Left colon (tissue), 2 donors: ENCODE measurements at places on chromosomes 1 and 21.

DNA sequence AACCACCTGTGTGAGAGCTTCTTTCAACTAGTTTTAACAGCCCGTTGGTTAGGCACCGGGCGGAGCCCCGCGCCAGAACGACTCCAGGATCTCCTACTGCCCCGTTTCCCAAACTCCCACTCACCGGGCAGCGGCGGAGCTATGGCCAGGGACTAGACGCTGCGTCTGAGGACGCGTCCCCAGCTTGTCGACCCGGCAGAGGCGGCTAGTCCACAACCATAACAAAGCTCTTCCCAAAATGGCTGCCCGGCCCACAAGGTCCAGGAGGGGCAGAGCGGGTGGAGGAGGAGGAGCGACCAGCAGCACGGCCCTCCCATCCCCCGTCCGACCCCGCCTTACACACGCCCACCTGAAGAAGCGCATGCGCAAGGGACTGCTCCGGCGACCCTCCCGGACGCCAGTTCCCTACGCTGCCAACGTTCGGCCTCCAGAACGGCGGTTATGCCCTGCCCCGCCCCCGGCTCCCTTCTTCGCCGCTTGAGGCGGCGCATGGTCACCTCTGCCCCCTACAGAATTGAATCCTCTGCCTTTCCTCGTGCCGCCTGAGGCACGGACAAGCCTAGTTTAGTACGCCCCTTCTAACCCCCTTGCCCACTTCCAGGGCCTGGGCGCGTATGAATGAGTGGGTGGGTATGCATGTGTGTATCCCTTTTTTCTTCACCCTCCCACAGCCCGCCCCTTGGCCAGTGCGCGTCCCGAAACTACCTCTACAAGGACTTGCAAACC, at the start of gene GPBP1L1:
TSS of gene GPBP1L1 (minus strand) at position 246 of the 726 bp plus-strand sequence. CDS start 27,446 bp downstream, outside the sequence.
- peak; percentile 98 for DNase-seq

DNA sequence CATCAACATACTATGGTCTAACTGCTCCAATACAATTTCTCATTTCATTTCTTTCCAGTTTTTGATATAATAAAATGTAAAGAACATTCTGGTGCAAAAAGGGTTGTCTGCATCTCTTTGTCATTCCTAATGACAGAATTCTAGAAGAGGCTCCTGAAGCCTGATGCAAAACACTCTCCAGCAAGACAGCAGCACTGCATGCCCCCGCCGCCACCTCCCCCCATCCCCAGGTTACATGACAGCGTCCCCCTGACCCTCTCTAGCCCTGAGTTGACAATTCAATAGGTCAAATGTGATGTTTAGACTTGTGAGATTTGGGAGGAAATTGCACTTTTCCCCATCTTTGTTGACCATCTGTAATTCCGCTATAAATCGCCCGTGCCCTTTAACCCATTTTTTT, 64.6 kb upstream of the C1orf21 start:
- DNase-seq, result no peak

DNA sequence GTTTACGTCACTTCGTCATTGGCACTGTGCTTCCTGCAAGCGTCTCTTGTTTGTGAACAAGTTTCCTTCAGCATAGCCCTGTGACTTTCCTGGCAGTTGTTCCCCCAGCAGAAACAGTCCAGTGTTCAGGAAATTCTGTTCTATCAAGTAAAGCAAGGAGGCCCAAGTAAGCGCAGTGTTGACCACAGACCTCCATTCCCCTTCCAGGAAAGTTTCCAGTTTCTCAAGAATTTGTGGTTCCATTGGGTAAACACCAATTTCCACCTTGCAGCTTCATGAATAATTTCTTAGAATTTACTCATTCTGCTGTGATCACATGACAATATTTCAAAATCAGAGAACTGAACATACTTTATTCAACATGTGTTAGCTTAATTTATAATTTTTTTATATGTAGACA, 88.5 kb upstream of the ETV3 start:
- DNase-seq, result no peak

DNA sequence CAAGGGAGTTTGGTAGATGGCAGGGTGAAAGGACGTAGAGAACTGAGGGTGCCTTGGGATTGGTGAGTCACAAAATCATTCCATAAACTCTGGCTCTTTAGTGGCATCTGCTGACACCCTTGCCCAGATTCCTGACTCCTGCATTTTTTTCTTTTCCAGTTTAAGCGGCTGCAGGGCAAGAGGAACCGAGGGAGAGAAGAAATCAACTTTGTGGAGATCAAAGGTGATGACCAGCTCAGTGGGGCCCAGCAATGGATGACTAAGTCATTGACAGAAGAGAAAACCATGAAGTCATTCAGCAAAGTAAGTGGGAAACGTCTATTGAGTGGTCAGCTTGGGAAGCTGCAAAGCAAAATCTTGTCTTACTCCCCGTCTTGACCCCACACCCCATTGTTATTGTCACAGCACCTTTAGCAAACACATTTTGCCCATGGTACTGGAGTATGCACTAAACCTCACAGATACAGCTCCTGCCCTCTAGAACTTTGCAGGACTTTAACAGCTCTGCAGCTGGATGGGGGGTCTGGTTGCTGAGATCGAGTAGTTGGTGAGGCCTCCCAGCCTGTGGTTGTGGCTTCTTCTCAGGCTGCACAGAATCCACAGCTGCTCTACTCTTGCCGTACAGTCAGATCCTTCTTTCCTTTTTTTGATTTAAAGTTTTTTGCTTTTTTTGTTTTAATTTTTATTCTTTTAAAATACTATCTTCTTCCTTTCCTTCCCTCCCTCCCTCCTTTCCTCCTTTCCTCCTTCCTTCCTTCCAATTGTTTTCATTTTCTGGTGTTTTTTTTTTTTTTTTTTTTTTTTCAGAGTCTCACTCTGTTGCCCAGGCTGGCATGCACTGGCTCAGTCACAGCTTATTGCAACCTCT, 21.9 kb downstream of the SH2D2A start:
- DNase-seq, result no peak

GRCh38 chr1:19704247-19705113, 39.8 kb downstream of the HTR6 start:
- DNase-seq, result peak; percentile 75

DNA sequence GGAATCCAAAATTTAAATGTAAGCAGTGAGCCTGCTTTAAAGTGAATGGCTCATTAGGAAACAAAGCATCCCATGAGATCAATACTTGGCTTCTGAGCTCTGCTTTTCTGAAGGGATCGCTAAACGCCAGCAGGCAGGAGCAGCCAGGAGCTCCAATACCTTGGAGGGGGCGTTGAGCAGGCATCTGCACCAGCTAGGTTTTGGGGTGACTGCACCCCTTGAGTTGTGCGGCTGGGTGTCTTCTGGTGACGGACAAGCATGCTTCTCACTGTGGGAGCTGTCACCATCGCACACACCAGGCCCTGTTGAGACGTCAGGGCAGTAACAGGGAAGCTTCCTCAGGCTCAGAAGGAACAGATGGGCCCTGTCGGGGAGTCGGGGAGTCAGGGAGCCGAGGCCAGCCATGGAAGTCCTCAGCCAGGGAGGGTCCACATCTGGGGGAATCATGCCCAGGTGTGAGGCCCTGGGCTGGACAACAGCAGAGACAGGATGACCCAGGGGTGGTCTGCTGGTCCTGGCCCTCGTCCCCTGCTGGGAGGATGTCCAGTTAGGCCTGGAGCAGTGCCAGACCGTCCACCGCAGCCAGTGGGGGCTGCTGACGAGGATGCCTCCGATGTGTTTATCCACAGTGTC, 57.9 kb upstream of the ADARB1 start:
- DNase-seq, result peak; percentile 4

DNA sequence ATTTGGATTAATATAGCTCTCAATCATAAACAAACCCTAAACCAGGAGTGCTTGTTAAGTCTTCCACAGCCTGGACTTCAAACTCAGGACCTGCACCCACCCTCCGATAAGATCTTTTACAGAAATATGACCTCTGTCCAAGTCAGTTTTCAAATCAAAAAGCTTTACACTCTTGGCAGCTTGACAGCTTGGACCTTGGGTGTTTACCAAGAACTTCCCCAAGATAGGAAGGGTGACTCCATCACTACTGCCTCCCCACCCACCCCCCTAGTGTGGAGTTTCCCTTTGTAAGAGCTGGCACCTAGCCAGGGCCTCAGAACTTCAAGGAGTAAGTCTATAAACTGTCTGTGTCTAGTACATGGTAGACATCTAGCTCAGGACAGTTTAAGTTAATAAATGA, 9.6 kb downstream of the BCAR3 start:
- DNase-seq, result peak; percentile 90

DNA sequence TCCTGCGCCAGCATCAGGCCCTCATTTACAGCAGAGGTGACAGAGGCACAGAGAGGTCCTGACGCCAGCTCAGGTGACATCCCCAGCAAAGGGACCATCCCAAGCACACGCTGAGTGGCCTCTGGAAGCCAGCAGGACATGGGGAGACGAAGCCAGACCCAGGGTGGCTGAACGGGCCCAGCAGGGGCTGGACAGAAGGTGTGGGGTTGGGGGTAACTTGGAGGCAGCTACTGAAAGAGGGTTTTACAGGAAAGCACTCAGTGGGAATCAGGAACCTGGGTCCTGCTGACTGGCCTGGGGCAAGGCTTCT, 1.6 kb upstream of the ARHGEF16 start:
- DNase-seq, result no peak

GRCh38 chr1:245045087-245045881, 109.5 kb upstream of the KIF26B start:
- DNase-seq, result peak; percentile 83

- no peak for DNase-seq
Observed at GRCh38 chr1:117861694-117862093, 67.7 kb downstream of the GDAP2 start.

DNA sequence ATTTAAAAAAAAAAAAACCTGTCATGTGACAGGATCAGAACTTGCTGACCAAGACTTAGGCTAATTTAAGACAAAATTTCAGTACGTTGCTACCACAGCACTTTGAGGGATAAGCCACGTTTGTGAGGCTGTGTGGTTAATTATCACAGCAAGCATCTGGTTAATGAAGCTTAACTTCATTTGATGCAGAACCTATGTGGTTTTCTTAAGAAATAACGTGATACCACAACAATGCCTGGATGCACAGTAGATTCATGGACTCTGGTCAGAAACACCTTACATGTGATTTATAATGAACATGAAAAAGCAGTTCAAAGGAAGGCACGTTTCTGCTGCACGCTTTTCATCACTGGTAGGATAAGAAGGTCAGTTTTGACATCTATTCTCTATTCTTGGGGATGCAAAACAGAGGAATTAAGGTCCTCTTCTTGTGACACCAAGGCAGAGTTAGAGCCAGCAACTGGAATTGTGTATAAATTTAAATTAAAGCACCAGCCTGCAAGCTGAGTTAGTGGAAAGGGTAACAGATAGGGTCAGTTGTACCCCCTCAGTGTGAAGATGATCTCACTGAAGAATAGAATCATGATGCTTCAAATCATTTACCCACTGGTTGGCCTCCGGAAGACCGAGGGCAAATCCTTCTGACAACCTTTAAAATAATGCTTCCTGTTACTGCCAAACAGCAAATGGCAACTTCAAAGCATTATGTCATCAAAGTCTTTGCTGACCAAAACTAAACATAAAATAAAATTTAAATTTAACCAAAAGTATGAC, 6.0 kb upstream of the KRTAP8-1 start:
- DNase-seq, result no peak

- DNase-seq, result no peak
Observed at GRCh38 chr1:118202076-118202608, 17.1 kb upstream of the SPAG17 start.

DNA sequence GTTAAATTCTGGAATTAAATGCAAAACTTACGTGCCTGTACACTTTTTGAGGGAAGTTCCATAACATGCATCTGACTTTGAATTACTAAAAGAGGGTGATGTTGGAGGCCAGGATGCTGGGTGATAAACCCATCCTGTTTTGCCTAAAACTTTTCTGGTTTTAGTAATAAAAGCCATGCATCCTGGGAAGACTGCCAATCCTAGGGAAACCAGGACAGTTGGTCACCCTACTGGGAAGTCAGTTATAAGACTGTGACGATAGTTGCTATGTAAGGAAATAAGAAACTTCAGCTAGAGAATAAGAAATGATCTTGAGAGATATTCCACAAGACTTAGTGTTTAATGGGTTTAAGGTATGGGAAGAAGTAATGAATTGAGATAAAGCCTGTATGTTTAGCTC, 336.6 kb upstream of the LYPLAL1 start:
- DNase-seq, result no peak

- DNase-seq, result no peak
Observed at GRCh38 chr1:40363721-40364120, 9.8 kb upstream of the SMAP2 start.

DNA sequence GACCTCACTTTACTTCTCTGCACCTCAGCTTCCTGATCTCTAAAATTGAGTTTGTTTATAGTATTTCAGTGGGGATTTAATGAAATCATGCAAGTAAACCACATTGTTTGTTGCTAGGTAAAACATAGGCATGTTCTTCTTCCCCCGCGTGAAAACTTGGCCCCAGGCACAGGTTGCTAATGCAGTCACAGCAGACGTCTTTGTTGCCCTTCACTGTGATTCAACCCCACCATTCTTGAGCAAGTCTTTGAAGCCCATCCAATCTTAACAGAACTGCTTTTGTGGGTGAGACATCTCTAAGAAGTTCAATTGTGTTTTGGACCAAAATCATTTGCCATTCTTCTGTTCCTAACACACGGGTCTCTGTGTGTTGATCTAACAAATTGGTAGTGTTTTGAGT, 185.5 kb downstream of the ZNF281 start:
- DNase-seq, result no peak

DNA sequence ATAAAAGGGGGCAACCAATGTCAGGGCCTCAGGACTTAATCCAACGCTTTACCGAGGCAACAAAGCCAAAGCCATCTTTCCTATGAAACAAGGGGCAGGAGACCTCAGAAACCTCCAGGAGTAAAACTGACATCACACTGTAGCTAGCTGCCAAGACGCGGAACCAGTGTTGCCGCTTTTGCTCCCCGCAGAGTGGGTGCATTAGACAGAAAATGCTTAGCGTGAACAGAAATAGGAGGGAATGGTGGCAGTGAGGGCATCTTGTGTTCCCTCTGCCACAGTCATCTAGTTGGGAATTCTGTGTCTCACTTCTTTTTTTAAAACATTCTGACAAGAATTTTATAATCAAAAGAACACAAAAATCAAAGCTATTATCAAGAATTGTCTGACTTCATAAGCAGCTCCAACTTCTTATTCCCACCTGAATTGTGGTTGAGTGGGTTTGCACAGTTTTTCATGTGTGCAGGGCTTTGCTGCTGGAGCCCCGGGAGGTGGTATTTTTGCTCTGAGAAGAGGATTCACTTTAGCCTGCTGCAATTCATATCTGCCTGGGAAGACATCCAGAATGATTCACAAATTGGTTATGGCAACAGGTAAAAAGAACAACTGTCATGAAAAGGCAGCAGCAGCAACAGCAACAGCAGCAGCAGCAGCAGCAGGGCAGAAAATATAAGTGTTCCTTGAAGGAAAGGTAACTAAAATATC, 82.2 kb upstream of the DIRAS3 start:
- no peak for DNase-seq

GRCh38 chr1:160665330-160666078, 18.7 kb upstream of the SLAMF1 start:
- no peak for DNase-seq

- no peak for DNase-seq
Observed at GRCh38 chr1:34166191-34166624, 1.2 kb upstream of the CSMD2 start.

- no peak for DNase-seq
Observed at GRCh38 chr1:3780901-3781300, 8.4 kb downstream of the SMIM1 start.

GRCh38 chr1:41236781-41237180, 5.3 kb downstream of the SCMH1 start:
- DNase-seq, result no peak

GRCh38 chr1:202112859-202113689, 9.6 kb upstream of the GPR37L1 start:
- DNase-seq, result peak; percentile 49

- DNase-seq, result no peak
Observed at GRCh38 chr1:26922901-26923300, 1.4 kb downstream of the NUDC start.

- DNase-seq, result no peak
Observed at GRCh38 chr1:55685560-55685959, 470.4 kb upstream of the USP24 start.
